ENCODE measurements at places on chromosomes 5 and 9.

- DNase-seq, result no peak
Observed at GRCh38 chr9:113568081-113568435, 104.5 kb downstream of the RGS3 start.

- no peak for DNase-seq
Observed at GRCh38 chr9:74874220-74874619, 13.5 kb downstream of the TRPM6 start.

DNA sequence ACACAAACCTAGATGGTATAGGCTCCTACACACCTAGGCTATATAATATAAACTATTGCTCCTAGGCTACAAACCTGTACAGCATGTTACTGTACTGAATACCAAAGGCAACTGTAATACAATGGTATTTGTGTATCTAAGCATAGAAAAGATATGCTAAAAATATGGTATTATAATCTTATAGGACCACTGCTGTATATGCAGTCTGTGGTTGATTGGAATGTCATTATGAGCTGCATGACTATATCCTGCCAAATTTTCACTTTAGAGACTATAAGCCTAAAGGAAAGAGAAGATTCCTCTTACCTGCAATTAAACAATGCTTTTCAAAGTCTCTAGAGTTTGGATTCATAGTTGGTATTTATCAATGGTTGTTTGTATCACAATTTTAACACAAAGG is 24.7 kb upstream of the ACOT12 start:
- no peak for DNase-seq

DNA sequence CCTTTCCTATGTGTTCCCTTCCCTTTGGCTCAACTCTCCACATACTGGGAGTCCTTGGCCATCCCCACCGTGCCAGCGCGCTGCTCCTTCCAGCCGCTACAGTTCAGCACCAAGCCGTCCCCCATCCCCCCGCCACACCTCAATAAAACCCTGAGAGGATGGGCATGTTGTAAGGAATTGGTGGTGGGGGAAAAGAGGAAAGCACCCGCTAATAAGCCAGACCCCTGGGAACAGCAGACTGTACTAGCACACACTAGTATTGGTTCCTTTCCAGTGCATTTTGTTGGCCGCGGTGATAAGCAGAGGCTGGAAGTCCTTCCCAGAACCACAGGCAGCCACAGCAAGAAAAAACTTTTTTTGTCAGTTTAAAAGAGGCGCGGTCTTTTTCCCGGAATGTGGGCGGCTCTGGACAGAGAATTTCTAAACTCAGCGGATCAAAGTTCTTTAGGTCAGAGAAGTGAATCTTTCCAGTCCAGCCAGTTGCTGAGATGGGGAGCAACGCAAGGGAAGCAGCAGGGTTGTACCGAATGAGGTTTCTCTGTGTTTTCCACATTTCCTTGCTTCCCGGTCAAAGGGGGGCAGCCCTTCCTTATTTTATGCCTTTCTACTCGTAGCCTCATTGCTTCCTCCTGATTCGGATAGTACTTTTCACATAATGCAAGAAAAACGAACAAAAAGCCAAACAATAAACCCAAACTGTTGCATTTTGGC is 2.1 kb downstream of the CHSY3 start:
- no peak for DNase-seq

DNA sequence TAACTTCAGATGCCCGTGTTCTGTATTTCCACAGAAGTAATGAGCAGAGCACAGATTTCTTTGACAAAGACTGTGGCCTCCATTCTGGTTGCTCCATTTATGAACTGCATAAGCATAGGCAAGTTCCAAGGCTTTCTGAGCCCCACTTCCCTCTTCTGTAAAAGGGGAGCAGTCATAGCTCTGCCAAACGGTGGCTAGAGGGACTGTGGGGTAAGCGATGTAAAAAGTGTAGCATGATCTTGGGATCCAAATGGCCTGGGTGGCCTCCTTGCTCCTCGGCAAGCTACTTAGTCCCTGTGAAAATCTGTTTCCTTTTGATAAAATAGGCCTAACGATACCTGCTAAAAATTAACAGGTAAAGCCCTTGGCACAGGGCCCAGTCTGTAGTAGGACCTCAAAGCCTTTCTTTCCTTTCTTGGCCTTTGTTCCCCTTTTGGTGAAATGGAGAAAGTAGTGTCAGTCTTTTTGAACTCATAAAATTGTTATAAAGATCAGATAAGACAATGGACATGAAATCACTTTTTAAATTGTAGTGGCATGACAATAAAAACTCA is 646.6 kb downstream of the ACTL7B start:
- DNase-seq, result no peak

- no peak for DNase-seq
Observed at GRCh38 chr5:178182158-178182876, 4.9 kb downstream of the GMCL2 start.

DNA sequence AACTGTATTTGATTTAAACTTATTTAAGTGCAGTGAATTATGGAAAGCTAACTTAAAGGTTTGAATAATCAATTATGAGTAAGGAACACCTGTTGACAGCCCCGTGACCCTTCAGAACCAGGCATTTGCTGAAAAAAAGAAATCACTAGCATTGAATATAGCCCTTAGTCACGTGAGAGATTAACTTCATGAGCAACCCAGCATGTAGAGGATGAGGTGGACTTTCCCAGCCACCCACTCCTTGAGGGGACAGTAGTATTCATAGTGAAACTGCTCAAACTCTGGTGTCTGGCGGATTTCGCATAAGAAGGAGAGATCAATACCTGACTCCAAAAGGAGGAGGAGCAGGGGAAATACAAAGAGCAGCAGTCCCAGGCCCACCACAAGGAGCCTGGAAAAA is 184.8 kb upstream of the RASEF start:
- no peak for DNase-seq

DNA sequence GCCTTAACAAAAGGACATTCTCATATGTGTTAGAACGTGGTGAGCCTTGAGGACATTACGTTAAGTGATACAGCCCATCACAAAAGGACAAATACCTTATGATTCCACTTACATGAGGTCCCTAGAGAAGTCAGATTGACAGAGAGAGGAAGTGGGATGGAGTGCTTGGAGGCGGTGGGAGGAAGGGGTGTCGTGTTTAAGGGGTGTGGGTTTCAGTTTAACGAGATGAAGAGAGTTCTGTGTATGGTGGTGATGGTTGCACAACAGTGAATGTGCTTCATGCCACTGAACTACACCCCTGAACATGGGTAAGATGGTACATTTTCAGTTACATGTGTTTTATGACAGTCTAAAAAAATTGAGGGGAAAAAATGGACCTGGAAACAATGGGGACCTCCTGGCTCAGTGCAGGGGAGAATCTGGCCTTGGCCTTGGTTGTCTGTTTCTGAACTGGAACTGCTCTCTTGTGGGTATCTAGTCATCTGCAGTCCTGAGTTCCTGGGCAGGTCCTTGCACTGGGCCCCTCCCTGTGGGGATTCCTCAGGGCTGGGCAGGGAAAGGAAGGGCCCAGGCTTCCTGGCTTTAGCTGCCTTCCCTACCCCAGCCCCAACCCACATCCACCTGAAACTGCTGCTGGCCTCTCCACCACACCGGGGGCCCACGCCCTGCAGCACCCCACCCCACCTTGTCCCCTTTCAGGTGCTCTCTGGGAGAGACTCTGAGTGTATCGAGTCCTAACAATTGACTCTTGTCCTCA is 17.8 kb downstream of the LRRC8A start:
- no peak for DNase-seq

GRCh38 chr5:73815631-73816030 is 189.6 kb downstream of the ARHGEF28 start:
- no peak for DNase-seq

- DNase-seq, result no peak
Observed at GRCh38 chr5:124825983-124826337, 79.5 kb upstream of the ZNF608 start.

- no peak for DNase-seq
Observed at GRCh38 chr5:74103131-74104023, 477.4 kb downstream of the ARHGEF28 start.

DNA sequence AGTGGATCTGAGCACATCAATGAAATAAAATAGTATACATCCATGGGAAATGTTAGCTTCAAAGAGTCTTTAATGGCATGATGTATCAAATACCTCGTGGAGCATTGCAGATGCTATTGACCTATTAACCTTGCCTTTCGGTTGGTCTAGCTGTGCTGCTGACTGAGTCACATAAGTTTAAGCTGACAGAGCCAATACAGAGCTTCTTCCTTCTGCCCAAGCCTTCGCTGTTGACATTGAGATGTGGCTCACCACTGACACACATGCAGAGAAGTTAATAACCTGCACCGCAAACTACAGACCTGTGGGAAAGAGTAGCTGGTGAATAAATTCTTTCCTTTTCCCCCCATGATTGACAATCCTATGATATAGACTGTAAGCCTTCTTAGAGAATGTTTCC is 78.2 kb downstream of the LURAP1L start:
- DNase-seq, result no peak

DNA sequence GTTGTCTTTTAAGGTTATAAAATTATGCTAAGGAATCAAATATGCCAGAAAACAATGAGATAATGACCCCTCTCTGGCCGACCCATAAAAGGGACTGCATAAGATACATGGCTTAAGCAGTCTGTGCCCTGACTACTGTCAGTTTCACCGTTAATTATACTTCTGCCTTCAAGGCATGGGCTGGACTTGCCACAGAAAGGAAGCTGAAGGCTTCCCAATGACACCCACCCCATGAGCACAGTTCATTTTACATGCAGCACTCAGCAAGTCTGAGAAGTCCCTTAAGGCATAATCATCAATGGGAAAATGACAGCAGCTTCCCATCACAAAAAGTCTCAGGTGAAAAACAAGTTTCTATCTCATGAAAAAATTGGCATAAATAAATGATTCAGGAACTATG is 175.6 kb downstream of the GLIS3 start:
- DNase-seq, result no peak

GRCh38 chr9:37675661-37676060 is 24.9 kb downstream of the FRMPD1 start:
- DNase-seq, result no peak

DNA sequence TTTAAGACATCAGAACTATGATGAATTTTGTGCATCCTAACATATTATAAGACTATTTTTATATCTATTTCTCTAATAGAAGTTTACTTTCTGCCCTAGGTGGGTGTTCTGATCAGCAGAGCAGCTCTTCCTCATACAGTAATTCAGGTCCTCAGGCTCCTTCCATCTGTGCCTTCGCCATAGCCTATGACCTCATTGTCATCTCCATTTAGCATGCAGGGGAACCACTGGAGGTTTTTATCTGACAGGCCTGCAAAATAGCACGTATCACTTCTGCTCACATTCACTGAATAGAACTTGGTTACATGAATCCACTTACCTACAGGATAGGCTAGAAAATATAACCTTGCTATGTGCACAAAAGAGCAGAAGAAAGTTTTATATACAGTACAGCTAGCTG is 159.4 kb upstream of the CCNH start:
- no peak for DNase-seq

DNA sequence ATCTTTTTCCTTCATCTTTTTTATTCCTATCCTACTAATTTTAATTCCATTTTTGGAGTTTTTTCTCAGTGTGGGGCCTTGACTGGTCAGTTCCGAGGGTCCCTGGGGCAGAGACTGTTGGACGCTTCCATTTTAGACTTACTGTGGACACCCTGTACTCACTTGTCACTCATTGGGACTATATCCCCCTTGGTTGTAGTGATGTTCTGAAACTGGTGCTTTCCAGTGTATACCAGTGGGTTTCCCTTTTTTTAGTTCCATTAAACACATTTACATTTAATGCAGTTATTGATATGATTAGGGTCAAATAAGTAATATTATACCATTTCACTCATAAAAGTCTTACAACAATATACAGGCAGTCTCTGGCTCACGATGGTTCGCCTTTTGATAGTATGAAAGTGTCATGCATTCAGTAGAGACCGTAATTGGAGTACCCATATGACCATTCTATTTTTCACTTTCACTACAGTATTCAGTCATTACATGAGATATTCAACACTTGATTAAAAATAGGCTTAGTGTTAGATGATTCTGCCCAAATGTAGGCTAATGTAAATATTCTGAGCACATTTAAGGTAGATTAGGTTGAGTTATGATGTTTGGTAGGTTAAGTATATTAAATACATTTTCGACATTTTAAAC is 46.0 kb downstream of the CNOT6 start:
- DNase-seq, result no peak

GRCh38 chr5:169566202-169566601 is 17.4 kb upstream of the SPDL1 start:
- DNase-seq, result no peak

DNA sequence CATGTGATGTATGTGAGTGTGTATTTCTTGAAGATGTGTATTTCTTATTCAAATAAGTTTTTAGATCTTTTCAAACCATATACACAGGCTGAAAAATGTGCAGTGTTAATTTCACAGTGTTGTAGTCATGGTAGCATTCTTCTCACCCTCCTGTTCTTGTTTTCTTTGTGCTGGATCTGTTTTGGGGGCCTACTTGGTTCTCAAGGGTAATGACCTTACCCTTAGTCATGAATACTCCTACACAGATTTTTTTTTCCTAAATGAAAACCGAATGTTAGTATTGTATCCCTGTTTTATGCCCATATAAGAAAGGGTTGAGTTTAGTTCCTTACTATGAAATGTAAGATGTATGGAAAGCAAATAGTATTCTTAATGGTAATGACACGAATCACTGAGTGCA is 88.0 kb downstream of the SLC44A1 start:
- no peak for DNase-seq

DNA sequence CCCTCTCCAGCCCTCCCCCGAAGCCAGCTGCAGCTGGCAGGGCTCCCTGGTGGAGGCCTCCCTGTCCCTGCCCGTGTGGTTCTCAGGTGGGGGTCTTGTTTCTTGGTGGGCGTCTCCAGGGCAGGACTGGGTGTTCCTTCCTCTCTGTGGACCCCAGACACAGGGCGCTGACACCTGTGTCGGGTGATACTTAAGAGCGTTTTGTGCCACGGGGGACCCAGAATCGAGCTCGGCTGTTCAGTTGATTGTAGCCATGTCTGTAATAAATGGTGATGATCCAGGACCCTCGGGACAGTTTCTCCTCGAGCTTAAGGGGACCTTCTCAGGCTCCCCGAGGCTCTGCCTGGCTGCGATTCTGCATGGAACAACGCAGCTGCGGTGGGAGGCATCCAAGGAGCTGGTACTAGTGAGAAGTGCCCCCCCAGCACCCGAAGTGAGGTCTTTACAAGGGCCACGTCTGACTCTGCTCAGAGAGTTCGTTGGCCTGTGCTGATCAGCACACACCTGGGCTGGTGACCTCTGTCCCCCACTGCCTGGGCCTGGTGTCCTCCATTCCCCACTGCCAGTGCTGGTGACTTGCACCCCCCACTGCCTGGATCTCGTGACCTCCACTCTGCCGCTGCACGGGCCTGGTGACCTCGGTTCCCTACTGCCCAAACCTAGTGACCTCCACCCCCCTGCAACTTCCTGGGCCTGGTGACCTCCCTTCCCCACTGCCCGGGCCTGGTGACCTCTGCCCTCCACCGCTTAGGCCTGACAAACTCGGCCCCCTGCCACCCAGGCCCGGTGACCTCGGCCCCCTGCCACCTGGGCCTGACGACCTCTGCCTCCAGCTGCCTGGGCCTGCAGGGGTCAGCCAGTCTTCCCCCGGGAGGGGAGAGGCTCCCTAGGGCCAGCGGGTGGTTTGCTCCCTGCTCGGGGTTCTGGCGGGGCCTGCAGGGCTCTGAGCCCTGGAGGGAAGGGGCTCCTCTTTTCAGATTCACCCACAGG is 36.0 kb downstream of the NDUFS6 start:
- DNase-seq, result no peak

- DNase-seq, result no peak
Observed at GRCh38 chr5:65895891-65896290, 30.5 kb upstream of the ERBIN start.

Data from stimulated activated CD4-positive, alpha-beta T cell treated with anti-CD3 and anti-CD28 coated beads, Interleukin-12 subunit alpha, Interleukin-12 subunit beta, amount 100 ng/mL, for 24 hours (primary cell).